NCI-H2029 (cell line): ENCODE measurements at places on chromosomes 7 and 10.
A peak's percentile ranks its signal among the peaks of the same experiment; 100 is the strongest.

DNA sequence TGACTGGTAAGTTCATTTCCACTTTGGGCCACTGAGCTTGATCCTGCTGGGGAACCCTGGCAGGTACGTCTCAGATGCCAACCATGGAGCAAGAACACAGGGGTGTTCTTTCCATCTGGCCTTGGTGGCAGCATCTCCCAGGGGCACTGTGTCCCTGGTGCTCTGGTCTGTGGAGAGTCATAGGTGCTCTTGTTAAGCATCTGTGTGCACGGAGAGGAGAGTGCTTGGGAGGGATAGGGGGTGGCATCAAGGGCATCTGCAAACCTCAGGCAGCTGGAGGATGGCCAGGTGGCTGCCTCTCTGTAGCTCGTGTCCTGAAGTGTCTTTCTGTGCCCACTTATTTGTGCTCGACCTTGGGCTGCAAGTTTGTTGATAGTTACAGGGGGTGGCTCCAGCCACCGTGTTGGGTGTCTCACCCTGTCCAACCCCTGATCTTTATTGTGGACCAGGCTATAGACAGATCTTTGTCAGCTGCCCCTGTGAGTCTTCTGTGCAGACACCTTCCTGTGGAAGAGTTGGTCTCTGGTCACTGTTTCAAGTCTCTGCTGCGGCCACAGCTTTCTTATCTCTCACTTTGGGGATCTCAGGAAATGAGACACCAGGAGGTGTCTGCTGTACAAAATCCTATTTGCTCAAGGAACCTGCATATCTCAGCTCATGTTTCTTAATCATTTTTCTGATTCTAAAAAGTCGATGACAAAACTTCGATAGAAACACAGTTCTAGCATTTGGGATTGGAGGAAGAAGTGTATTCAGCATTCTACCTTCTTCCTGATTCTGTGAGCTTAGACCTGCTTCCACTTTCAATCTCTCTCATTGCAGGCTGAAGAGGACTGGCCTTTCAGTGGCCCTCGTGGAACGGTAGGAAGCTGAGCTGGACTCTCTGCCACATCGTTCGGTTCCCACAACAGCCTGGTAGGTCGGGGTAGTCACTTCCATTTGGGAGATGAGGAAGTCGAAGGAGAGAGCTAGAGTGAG lies 17.2 kb upstream of the GIMAP8 start:
- no peak for DNase-seq

DNA sequence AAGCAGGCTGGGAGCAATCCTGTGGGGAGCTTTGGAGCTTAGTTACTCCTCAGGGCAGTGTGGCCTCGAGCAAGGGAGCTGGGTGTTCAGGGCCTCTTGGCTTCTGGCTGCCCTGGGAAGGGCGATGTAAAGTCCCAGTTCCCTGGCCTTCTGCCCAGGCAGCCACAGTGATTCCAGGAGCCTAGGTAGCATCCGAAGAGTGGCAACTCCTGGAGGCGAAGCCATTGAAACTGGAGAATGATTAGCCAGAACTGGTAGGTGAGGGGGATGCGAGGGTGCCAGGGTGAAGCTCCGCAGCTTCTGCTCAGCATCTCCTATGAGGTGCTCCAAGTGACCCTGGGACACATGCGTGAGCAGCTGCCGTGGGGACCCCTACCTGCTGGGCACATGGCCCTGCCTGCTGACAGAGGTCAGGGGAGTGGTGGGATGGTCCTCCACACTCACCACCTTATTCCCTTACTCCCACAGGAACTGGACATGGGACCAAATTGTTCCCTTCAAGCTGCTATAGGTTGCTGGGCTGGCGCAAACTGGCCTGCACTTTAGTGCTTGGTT lies 7.8 kb upstream of the GDF2 start:
- DNase-seq: no peak

DNA sequence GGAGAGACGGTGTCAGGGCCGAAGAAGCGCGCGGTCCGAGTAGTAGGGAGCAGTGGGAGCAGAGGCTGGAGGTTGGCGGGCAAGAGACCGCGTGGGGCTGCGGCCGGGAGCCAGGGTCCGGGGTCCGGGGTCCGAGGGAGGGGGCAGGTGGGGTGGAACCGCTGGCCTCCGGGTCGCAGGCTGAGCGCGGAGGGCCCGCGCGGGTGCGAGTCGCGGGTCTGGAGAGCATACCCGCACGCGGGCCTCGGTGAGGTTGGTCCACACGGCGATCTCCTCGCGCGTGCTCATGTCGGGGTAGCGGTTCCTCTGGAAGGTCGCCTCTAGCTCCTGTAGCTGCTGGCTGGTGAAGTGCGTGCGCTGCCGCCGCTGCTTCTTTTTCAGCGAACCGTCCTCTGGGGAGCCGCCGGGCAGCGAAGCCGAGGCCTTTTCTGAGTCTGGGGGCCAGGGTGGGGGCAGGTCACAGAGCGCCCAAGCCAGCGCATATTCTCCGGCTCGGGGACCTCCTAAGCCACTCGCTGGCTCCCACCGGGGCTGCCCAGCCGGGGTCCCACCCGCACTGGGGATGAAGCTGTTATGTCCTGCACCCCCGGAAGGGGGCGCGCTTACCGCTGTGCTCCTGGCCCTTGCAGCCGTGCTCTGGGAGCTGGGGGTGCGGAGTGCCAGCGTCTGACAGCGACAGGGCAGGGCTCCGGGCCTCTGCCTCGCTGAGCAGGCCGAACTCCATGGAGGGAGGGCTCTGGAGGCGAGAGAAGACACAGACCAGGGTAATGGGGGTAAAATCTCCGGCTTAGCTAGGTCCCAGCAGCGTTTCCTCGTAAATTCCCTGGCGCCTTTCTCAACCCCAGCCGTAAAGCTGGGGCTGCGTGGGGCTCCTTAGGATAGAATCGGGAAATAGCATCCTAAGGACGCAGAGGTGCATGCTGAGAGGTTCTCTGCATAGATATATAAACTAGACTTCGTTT lies 5.5 kb downstream of the ELOVL3 start:
- no peak for DNase-seq

DNA sequence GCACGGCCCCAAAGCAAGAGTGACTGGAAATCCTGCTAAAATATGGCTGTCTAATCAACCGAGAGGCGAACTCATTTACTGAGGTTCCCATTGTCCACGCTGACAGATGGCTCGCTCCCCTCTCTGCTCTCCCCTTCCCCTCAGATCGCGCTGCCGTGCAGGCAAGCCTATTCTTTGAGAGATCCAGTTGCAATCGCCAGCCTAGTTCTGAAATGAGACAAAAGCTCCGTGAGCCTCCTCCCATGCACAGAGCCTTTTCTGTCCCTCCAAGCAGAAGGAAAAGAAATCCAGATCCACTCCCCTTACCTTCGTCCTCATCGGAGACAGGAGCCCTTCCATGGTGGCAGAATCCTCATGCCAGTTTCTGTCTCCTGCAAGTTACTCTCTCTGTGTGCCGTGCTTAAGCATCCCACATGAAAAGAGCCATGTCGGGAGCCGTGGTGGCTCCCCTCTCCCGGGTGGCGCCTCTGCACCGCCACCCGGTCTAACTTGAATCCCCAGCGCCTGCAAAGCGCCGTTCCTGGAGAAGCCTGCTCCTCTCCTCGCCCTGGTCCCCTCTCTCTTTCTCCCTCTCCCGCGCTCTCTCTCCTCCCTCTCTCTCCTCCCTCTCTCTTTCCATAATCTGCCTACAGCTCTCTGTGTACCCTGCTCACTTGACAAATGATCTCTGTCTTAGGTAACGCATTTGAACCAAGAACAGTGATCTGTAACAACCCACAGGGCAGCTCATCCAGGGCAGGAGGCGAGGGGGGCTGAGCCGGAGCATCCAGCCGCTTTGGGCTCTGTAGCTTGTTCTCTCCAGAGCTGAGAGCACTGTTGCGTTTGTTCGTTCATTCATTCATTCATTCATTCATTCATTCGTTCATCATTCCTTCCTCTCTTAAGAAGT lies 156.8 kb downstream of the FRMD4A start:
- DNase-seq: no peak

DNA sequence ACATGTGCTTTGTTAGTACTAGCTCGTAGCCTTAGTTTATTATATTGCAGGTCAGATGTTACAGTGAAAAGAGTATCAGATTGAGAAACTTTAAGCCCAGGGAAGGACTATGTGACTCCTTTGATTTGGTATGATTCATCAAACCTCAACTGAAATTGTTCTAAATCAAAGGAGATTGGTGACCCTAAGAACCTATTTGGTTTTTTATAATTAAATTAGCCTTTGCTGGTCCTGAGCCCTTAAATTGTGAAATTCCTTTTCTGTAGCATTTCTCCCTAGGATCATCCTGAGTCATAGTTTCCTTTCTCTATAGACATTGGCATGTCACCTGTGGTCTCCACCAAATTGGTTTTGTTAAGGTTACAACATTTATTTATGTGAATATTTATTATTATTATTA lies 89.7 kb downstream of the POLR1F start:
- no peak for DNase-seq

DNA sequence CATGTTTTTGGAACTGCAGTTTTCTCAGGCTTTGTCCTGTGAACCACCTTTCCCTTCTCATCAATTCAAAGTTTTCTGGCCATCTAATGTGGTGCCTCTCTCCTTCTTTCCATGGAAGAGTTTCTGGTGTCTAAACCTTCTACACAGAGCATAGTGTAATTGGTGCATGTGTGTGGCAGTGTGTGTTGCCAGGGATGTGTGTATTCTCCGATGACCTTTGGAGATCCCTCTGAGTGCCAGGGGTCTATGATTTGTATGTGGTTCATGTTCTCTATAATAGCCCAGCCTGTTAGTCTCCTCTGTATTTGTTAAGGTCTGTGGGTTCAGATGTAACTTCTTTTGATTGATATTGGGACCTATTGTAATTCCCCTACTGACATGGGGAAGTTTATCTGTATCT lies 1.5 kb downstream of the TAS2R60 start:
- DNase-seq: no peak

DNA sequence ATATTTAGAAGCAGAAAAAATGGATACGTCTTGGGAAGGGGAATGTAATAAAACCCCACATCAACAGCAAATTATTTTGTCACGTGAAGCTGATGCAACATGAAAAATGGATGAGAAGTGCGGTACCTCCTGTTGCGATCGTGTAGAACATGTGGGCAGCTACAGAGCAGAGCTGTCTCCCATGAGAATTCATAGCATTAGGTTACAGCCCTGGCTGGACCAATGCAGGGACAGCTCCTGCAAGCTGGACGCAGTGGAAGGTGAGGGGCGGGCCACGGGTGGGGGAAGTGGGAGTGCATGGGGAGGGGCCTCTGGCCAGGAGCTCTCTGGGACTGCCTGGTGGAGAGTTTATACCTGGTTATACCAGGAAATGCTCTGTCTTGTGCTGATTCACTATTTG lies 120.3 kb downstream of the GATA3 start:
- DNase-seq: no peak

- DNase-seq: no peak
These were observed 61.1 kb downstream of the CHST15 start for GRCh38 chr10:124032087-124032935.

- DNase-seq: no peak
These were observed 53.1 kb downstream of the INPP5F start for GRCh38 chr10:119778776-119779445.

- no peak for DNase-seq
These were observed 165.3 kb downstream of the USP6NL start for GRCh38 chr10:11446133-11446532.

DNA sequence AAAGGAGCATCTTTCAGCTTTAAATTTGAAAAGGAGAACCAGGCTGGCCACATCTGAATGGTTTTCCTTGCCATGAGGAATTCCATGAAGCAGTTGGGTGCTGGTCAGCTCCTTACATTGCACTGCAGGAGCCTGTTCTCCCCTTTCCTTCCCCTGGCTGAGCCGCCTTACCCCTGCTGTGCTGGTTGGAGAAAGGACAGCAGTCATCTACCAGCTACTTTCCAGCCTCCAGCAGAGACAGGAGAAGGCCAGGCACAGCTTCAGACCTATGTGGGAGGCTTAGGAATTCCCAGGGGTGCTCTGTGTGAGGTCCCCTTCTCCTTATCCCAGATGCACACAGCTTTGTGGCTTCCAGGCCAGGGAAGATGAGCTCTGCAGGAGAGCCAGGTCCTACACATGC lies 4.7 kb downstream of the C10orf71 start:
- no peak for DNase-seq

- no peak for DNase-seq
These were observed 27.9 kb downstream of the CADPS2 start for GRCh38 chr7:122858320-122858719.

DNA sequence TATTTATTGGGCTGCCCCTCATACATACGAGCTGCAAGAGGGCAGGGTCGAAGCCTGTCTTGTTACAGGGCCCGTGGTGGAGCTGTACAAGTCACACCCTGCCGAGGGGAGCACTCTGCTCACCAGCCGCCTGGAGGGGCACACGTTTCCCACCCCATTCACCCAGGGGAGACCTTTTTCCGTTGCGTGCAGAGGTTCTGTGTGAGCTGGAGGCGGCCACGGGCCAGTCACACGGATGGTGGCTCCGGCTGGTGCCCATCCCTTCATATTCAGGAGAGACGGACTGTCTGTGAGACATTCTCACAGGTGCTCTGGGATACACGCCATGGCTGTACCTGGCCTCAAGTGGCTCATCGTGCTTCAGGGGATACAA lies 47.9 kb upstream of the FAM20C start:
- no peak for DNase-seq

GRCh38 chr7:138091032-138091431 lies 14.8 kb downstream of the AKR1D1 start:
- DNase-seq: no peak

GRCh38 chr7:94697035-94697974 lies 41.4 kb upstream of the SGCE start:
- DNase-seq: no peak

DNA sequence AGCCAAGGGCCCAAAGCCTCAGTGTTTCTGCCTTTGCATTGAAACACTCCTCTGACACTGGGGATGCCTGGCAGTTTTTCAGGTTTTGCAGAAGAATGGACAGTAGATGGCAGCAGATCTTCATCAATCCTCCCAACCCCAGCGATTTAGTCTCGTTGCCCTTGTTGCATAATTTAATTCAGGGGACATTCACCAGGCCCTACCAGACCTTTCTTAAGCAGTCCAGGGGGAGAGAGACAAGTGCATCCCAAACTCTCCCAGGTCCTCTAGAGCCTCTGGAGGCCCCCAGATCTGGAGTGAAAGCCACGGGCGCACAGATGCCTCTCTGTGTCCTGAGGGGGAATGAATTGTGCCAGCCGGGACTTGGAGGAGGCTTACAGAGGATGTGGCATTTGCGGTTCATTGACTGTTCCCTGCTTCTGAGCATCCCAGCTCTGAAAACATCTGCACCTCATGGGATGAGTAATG lies 29.6 kb downstream of the MINDY4 start:
- DNase-seq: peak; percentile 12

GRCh38 chr10:102274062-102274461 lies 28.7 kb downstream of the GBF1 start:
- no peak for DNase-seq

- DNase-seq: no peak
These were observed 28.1 kb upstream of the GPR22 start for GRCh38 chr7:107441581-107442422.
